ENCODE measurements at places on chromosomes 7 and 10. TPM values are rescaled to one million over a fixed set of nuclear protein-coding genes. Genes with fewer than 3 reads are reported as not detected.

The SLC18A2 gene
- not detected for total RNA-seq

The ADAM8 gene
- 2.5 TPM for total RNA-seq

The MBLAC1 gene
- total RNA-seq = 0.89 TPM

The SH2D4B gene
- not detected for total RNA-seq

The ZNF518A gene
- total RNA-seq = 13.4 TPM

The CALHM3 gene
- not detected for total RNA-seq

All from NCI-H460 (cell line).